Spinal cord (tissue), 10 donors: ENCODE measurements at places on chromosomes 13 and 19. TPM values are rescaled to one million over a fixed set of nuclear protein-coding genes. Genes with fewer than 3 reads are reported as not detected.

The CIC gene
- total RNA-seq: 21.0 TPM

The PTGER1 gene
- not detected for total RNA-seq

The ZNF283 gene
- 37.7 TPM for total RNA-seq

The CYP2A6 gene
- 0.50 TPM for total RNA-seq
